Activated naive CD8-positive, alpha-beta T cell treated with anti-CD3 and anti-CD28 coated beads, Interleukin-2, amount 10 ng/mL, durations not matched to agents 7 days and 5 days (primary cell): ENCODE measurements at places on chromosomes 16 and 17. TPM values are rescaled to one million over a fixed set of nuclear protein-coding genes. Genes with fewer than 3 reads are reported as not detected.

Gene NPW
- 0.42 TPM for total RNA-seq

Gene CTF1
- total RNA-seq = 0.19 TPM

Gene INCA1
- 0.54 TPM for total RNA-seq

Gene TEKT5
- total RNA-seq = not detected

Gene HAS3
- total RNA-seq = 1.2 TPM

Gene JPH3
- not detected for total RNA-seq

DNA sequence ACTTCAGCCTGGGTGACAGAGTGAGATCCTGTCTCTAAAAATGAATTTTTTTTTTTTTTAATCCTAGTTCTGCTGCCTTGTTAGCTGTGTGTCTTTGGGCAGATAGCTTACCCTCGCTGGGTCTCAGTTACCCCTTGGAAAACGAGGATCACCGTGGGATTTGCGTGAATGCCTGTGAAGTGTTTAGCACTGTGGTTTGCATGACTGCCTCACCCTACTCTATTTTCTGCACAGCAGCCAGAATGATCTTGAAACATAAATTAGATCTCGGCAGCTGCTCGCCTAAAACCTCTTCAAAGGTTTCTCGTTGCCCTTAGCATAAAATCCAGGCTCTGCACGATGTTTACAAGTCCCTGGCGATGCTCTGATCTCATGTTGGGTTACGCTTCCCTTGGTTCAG lies 71.2 kb upstream of the GRIN2A start:
- DNase-seq = no peak

DNA sequence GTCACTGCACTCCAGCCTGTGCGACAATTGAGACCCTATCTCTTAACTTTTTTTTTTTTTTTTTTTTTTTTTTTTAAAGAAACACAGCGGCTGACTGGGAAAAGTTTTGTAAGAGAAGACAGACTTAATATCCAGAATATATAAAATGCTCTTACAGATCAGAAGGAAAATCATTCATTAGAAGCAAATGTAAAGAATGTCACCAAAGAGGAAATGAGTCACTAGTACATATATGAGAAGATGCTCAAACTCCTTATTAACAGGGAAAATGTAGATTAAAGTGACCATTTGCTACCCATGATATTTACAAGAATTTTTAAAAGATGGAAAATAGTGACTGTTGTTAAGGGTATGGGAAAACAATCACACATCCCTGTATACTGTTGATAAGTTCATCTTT lies 48.9 kb downstream of the RABEP1 start:
- DNase-seq = no peak

DNA sequence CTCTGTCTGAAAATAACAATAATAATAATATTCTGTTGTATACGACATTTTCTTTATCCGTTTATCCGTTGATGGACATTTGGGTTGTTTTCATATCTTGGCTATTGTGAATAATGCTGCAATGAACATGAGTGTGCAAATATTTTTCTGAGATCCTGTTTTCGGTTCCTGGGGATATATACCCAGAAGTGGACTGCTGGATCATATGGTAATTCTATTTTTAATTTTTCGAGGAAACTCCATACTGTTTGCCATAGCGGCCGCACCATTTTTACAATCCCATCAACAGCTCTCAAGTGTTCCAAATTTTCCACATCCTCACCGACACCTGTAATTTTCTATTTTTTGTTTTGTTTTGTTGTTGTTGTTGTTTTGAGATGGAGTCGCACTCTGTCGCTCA lies 5.3 kb upstream of the PRSS41 start:
- no peak for DNase-seq

GRCh38 chr16:25109643-25110042 lies 1.9 kb upstream of the LCMT1 start:
- DNase-seq = no peak

DNA sequence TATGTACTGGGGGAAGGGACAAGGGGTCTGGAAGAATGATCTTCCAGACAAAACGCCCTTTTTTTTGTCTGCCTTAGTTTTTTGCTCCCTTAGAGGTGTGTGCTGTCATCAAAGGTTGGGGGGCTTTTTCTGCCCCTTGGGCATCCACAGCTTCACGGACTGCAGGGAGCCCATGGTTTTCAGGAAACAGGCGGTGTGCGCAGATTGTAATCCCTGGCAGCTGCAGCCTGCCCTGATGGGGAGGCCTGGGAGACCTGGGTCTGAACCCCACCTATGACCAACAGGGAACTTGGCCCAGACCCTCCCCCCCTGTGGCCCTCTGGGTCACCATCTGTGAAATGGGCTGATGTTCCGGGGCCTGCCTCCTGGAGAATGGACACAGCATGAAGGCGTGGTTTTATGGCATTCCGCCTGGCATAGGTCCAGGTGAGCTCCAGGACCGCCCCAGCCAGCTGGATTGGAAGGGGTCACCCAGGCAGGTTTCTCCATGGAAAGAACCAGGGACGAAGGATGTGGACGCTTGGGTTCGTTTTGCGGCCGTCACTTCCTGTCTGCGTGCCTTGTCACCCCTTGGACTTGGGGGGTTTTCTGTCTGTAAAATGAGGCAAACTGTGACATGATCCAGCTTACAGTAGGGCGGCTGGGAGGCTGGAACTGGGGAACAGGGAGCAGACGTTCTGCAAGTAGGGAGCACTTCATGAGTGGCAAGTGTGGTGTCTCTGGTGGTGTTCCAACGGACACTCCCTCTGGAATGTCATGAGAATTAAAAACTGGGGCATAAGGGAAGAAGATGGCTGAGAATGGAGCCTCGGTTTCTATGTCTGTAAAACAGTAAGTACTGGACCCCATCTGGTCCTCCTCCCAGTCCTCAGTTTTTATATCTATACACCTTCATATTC lies 1.5 kb downstream of the CPNE2 start:
- no peak for DNase-seq

GRCh38 chr17:73802871-73803270 lies 158.6 kb upstream of the SDK2 start:
- no peak for DNase-seq

- DNase-seq = no peak
Measured at GRCh38 chr16:6888531-6888930, 444.1 kb upstream of the RBFOX1 start.

DNA sequence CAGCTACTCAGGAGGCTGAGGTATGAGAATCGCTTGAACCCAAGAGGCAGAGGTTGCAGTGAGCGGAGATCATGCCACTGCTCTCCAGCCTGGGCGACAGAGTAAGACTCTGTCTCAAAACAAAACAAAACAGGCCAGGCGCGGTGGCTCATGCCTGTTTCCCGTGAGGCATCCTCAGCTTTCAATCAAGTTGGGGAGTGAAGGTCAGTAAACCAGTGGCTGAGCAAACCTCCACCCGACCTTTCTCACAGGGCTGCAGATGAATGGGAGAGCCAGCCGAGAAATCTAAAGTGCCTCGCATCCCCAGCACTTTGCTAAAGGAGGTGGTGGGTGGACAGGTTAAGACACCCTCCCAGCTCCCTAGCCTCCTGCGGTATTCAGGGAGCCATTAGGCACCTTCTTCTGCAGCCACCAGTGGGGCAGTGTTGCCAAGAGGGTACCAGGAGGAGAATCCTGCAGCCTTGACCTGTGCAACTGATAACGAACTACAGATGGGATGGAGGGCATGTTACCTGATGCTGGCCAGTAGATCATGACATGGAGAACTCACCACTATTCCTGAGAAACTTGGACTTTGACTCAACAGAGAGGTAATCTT lies 59.0 kb downstream of the KPNA2 start:
- no peak for DNase-seq

GRCh38 chr17:42781639-42782165 lies 1.3 kb downstream of the WNK4 start:
- no peak for DNase-seq

GRCh38 chr17:29240968-29241963 lies 5.4 kb upstream of the CRYBA1 start:
- no peak for DNase-seq

- no peak for DNase-seq
Measured at GRCh38 chr16:84404936-84405639, 36.8 kb downstream of the ATP2C2 start.
